Cerebellar nuclear complex (tissue), 1 donor: ENCODE measurements at places on chromosomes 16 and 17.

DNA sequence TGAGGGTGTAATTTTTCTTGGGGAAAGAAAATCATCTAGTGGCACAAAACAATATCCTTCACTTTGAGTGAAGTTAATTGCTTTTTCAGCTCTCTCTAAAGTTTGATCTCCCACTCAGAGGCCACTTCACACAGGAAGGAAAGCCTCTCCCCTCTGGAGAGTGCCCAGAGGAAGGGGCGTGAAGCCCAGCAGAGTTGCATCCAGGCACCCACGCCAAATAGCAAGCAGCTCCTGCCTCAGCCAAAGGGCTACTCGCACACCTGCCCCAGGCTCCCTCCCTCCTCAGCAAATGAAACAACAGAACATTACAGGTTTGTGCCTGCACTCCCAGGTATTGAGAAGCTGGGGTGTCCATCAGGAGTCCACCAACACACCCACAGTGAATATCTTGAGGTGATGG is 183.0 kb upstream of the RPL38 start:
- DNase-seq, result no peak

DNA sequence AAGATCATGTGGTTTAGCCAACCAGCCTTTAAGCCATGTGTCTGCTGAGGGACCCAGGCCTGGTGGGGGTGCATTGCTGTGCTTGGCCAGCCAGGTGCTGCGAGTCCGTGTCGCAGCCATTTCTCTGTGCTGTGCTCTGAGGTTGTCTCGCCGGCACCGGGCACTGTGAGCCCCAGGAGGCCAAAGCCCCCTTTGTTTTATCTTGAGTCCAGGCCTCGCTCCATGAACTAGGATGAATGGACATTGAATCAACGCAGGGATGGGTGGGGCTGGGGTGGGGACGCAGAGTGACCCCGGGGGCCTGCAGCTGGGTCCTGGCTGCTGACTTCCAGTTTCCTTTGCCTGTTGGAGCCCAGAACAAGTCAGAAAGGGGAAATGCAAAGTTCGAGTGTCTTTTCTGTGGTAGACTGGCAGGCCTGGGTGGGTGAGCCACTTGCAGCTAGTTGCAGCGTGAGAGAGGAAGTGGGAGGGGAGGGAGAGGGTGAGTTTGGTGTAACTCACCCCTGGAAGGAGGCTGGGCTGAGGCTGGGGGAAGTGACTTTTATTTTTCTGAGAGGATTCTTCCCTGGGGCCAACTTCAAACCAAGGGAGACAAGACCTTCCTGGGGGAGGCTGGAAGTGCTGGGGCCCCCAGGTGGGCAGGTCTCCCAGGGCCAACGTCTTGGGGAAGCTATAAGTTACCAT is 324.7 kb downstream of the SEC14L1 start:
- no peak for DNase-seq

DNA sequence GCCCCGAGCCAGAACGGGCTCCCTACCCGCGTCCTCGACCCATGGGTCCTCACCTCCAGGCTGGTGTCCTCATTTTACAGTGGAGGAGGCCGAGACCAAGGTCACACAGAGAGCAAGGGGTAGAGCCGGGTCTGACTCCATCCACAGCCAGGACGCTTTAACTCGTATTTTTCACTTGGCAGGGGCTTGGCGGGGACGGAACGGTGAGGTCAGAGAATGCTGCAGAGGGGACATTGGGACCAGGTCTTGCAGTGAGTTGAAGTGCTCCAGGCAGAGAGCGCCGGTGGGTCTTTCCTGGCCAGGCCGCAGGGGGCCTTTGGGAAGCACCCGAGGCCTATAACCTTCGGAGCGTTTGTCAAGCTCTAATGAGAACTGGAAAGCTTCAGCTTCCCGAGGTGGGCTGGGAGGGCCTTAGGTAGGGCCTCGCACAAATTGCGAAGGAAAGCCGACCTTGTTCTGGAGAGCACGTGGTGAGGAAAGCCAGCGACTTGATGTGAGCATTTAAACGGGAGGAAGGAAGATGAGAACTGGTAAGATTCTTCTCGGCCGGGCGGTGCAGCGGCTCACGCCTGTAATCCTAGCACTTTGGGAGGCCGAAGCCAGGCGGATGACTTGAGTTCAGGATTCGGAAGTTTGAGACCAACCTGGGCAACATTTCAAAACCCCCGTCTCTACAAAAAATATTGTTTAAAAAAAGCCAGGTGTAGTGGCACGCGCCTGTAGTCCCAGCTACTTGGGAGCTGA is 908 bp upstream of the CLUH start:
- DNase-seq, result no peak

- DNase-seq, result no peak
Observed at GRCh38 chr17:82435103-82435502, 15.4 kb downstream of the CYBC1 start.

GRCh38 chr17:41986634-41987033 is 20.0 kb downstream of the CNP start:
- DNase-seq, result no peak

- DNase-seq, result no peak
Observed at GRCh38 chr17:29581583-29582253, 7.7 kb downstream of the GIT1 start.

- DNase-seq, result no peak
Observed at GRCh38 chr16:73432850-73433730, 385.2 kb upstream of the ZFHX3 start.

GRCh38 chr16:27453494-27453825 is 51.5 kb downstream of the IL21R start:
- DNase-seq, result no peak

- DNase-seq, result no peak
Observed at GRCh38 chr16:82609140-82609539, 17.6 kb upstream of the CDH13 start.

- no peak for DNase-seq
Observed at GRCh38 chr16:4011940-4012629, 104.2 kb downstream of the ADCY9 start.

DNA sequence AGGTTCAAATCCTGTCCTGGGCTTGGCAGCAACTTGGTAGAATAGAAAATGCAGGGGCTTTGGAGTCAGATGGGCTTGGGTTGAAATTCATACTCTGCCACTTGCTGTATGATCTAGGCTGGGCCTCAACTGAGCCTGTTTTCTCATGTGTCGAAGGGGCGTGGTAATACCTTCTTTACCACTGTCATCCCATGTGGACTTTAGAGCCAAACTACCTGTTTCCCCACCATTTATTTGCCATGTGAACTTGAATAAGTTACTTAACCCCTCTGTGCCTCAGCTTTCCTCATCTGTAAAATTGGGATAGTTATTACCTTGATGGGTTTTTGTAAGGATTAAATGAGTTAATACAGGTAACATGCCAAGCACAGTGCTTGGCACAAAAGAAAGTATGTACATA is 106.0 kb downstream of the COPRS start:
- no peak for DNase-seq

DNA sequence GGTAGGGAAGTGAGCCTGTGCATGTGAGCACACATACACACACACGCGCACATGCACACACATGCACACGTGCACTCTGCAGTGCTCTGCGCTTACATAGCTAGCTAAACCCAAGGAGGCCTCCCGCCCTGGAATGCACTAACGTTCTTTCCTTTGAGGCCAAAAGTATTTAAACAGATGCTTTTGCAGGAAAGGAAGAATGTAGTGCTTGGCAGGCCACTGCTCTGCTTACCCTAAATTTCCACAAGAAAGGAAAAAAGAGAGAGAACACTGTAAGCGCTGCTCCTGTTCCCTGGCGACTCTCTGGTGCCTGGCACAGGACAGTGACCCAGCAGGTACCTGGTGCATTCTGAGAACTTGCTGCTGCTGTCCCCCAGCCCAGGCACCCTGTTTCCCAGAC is 31.3 kb upstream of the MRPS23 start:
- no peak for DNase-seq

- DNase-seq, result no peak
Observed at GRCh38 chr16:67245674-67246080, 1.6 kb downstream of the FHOD1 start.

GRCh38 chr17:69828087-69828486 is 246.9 kb upstream of the KCNJ16 start:
- DNase-seq, result no peak
